ENCODE measurements at places on chromosomes 3 and 15. TPM values are rescaled to one million over a fixed set of nuclear protein-coding genes. Genes with fewer than 3 reads are reported as not detected.

The STAB1 gene
- total RNA-seq, result 62.6 TPM

The GOLGA8H gene
- not detected for total RNA-seq

The SEMA7A gene
- total RNA-seq, result 1.0 TPM

The DISP2 gene
- 0.11 TPM for total RNA-seq

The CDCP1 gene
- total RNA-seq, result 2.8 TPM

The RTP4 gene
- 0.59 TPM for total RNA-seq

The SATB1 gene
- total RNA-seq, result 45.2 TPM

The CCR3 gene
- total RNA-seq, result not detected

The GOLGA8G gene
- not detected for total RNA-seq

The MRAS gene
- 288 TPM for total RNA-seq

The TM4SF1 gene
- 211 TPM for total RNA-seq

The CHCHD4 gene
- total RNA-seq, result 24.3 TPM

The DNASE1L3 gene
- 1.5 TPM for total RNA-seq

Measured in right atrium auricular region (tissue), 2 donors.